ENCODE measurements at places on chromosomes 1 and 21.

DNA sequence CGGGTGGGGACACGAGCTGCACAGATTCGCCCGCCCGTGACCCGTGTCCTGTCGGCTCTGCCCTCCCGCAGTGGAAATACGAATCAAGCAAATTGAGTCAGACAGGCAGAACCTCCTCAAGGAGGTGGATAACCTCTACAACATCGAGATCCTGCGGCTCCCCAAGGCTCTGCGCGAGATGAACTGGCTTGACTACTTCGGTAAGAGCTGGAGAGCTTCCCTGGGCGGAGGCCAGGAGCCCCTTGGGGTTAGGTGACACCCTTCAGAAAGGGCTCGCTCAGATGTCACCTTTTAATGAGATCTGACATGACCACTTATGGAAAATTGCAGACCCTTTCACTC, 489 bp downstream of the CDCA8 start:
- DNase-seq, result no peak

- no peak for DNase-seq
Observed at GRCh38 chr1:2271211-2271721, 43.1 kb downstream of the SKI start.

GRCh38 chr1:2481885-2482284, 5.8 kb downstream of the PLCH2 start:
- DNase-seq, result no peak

DNA sequence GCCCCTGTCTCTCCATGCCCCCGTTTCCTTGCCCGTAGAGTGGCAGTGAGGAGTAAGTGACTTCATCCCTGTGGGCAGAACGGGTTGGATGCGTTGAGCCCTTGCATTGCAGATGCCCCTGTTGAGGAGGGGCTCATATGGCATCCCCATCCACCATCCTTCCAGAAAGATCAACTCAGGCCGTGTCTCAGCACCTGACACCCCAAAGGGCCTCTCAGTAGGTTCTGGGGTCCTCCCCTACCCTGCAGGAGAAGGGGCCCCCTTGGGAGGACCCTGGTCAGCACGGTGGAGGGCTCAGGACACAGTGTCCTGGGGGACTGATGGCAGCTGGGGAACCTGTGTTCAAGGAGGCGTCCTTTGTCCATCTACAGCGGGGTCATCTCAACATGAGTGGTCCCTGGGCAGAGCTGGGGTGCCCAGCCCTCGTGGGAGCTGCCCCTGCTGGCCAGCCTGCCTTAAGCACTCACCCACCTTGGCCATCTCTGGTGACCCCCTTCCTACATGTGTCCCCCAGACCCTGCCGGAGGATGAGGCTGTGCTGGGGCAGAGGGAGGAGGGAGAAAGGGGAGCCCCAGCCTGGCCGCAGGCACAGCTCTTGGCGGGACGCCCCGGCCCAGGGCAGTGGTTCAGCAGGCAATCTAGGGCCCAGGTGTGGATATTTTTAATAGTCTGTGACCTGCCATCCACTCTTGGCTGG, 48.2 kb upstream of the ACTRT2 start:
- DNase-seq, result no peak

GRCh38 chr1:30533141-30533540, 190.2 kb downstream of the MATN1 start:
- no peak for DNase-seq

- no peak for DNase-seq
Observed at GRCh38 chr1:109874445-109874844, 36.2 kb upstream of the CSF1 start.

GRCh38 chr1:70383483-70383882, 27.6 kb upstream of the CTH start:
- DNase-seq, result no peak

GRCh38 chr1:210600421-210601159, 271.9 kb downstream of the HHAT start:
- no peak for DNase-seq

Measured in T-helper 2 cell (primary cell).